ENCODE measurements at places on chromosomes 16 and 17. TPM values are rescaled to one million over a fixed set of nuclear protein-coding genes. Genes with fewer than 3 reads are reported as not detected.
A peak's percentile ranks its signal among the peaks of the same experiment; 100 is the strongest.

Gene TMEM235
- total RNA-seq, result not detected

Gene ATP6V0C
- 112 TPM for total RNA-seq

Gene CEMP1
- not detected for total RNA-seq

Gene TBC1D3G
- total RNA-seq, result not detected

- H3K4me1 ChIP-seq, result no peaks in the 10 kb centered on the region
- no peak overlapping the region for H3K4me3 ChIP-seq
- peaks cover 1% of the 10 kb centered on the region for H3K27me3 ChIP-seq
- no peak overlapping the region for H3K27ac ChIP-seq
- DNase-seq, result no peak
- H3K36me3 ChIP-seq, result no peaks in the 10 kb centered on the region
These were observed 35.4 kb upstream of the GAN start for GRCh38 chr16:81279392-81279791.

- no peak overlapping the region for H3K4me3 ChIP-seq
- H3K27ac ChIP-seq, result no peak overlapping the region
- H3K27me3 ChIP-seq, result peaks cover 3% of the 10 kb centered on the region
- no peaks in the 10 kb centered on the region for H3K36me3 ChIP-seq
- DNase-seq, result no peak
These were observed 134.6 kb downstream of the SPECC1 start for GRCh38 chr17:20143740-20144139.

DNA sequence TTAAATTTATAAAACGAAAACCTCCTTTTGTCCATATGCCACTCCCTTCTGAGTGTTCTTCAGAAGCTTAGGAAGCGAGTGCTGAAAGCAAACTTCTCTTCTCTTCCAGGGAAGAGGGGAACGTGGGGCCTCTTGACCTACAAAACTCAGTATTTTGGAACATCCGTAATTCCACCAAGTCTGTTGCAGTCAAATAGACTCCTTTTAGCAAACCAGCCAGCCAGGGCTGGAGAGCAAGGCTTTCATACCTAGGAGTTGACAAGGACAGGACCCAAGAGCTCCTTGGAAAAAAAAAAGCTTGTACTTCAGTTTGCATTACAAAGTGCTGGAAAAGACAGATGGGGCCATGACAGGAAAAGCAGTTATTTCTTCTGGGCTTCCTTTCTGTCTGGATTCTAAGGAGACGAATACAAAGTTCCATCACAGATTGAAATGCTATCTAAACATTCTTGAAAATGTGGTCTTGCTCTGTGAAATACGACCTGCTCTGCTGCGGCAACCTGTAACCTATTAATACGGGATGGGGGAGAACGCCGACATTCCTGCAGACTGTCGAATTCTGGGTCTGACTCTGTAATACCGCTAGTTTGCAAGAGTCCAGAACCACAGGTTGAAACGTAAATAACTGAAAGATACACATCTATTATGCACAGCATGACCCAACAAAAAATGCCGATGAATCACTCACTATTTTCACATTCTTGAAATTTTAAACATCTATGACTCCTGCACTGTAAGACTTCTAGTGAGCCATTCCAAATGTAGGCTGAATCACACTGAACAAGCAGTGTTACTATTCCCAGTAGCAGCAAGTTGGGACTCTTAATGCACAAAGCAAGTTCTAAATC is 20.6 kb downstream of the VPS53 start:
- peaks cover 43% of the 10 kb centered on the region for H3K36me3 ChIP-seq
- H3K27ac ChIP-seq, result no peak overlapping the region
- no peak for DNase-seq
- no peaks in the 10 kb centered on the region for H3K27me3 ChIP-seq

GRCh38 chr17:6435968-6436367 is 1.0 kb upstream of the AIPL1 start:
- H3K27ac ChIP-seq, result no peak overlapping the region
- H3K4me3 ChIP-seq, result no peak overlapping the region
- H3K4me1 ChIP-seq, result no peaks in the 10 kb centered on the region
- DNase-seq, result peak; percentile 69

- H3K27me3 ChIP-seq, result peaks cover 1% of the 10 kb centered on the region
- peaks cover 13% of the 10 kb centered on the region for H3K36me3 ChIP-seq
- peaks cover 33% of the 10 kb centered on the region for H3K4me1 ChIP-seq
- DNase-seq, result no peak
- no peak overlapping the region for H3K27ac ChIP-seq
These were observed 14.2 kb upstream of the ADCY7 start for GRCh38 chr16:50252082-50252611.

- H3K4me1 ChIP-seq, result no peaks in the 10 kb centered on the region
- H3K27ac ChIP-seq, result no peak overlapping the region
- no peaks in the 10 kb centered on the region for H3K27me3 ChIP-seq
- DNase-seq, result no peak
- no peak overlapping the region for H3K4me3 ChIP-seq
These were observed 14.7 kb downstream of the CA7 start for GRCh38 chr16:66858740-66859396.

DNA sequence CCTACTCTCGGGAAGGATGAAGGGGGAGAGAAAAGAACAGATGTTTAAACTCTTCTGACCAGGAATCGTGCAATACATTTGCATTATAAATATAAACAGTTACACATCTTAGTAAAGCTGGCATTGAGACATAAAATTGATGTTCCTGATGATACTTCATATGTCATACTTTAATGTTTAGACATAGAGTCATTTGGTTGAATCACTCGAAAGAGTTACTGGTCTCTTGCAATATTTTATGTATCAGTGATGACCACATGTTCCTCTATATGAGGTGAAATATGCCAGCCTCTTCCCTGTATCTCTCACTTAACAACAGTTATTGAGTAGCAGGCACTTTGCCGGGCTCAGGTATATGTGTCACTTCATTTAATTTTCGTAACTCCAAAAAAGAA is 49.7 kb upstream of the PMFBP1 start:
- H3K27ac ChIP-seq, result no peak overlapping the region
- no peaks in the 10 kb centered on the region for H3K4me1 ChIP-seq
- H3K27me3 ChIP-seq, result peaks cover 2% of the 10 kb centered on the region
- H3K4me3 ChIP-seq, result no peak overlapping the region
- no peaks in the 10 kb centered on the region for H3K36me3 ChIP-seq

- no peak for DNase-seq
- H3K36me3 ChIP-seq, result no peaks in the 10 kb centered on the region
- no peak overlapping the region for H3K4me3 ChIP-seq
- no peaks in the 10 kb centered on the region for H3K4me1 ChIP-seq
- peaks cover 20% of the 10 kb centered on the region for H3K27me3 ChIP-seq
These were observed 1.1 kb downstream of the G6PC1 start for GRCh38 chr17:42901535-42902229.

Gene KRTAP3-1
- not detected for total RNA-seq

Gene ABCA6
- total RNA-seq, result 0.13 TPM

- H3K4me3 ChIP-seq, result no peak overlapping the region
- no peak overlapping the region for H3K27ac ChIP-seq
- peaks cover 32% of the 10 kb centered on the region for H3K4me1 ChIP-seq
- peaks cover 5% of the 10 kb centered on the region for H3K36me3 ChIP-seq
- DNase-seq, result no peak
These were observed 3.9 kb downstream of the GAN start for GRCh38 chr16:81318711-81319110.

DNA sequence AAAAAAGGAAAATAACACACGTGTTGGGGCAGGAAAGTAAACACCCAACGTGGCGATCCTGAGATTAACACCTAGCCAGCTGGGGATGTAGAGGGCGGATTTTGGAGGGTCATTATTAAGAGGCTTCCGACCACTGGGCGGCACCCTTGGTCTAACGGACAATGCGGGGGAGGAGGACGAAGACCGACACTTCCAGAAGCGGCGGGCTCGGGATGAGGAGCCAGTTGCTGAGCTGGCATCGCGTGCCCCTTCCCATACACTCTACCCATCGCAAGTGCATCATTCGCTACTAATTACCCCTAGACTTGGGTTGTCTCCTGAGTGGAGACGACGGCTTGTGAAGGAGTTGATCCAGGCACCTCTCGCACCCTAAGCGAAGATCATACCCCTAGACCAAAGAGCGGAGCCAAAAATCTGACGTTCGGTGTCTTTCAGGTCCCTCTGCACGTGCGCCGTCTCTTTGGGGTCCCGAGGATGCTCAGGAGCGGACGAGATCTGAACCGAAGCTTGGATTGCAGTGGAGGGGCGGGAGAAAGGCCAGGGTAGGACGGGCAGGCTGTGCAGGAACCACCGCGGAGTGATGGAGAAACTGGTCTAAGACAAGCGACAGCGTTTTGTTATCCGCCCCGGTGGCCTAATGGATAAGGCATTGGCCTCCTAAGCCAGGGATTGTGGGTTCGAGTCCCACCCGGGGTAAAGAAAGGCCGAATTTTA is 17.6 kb downstream of the ZNF213 start:
- peak overlapping the region; percentile 71 for H3K27ac ChIP-seq
- H3K36me3 ChIP-seq, result peaks cover 11% of the 10 kb centered on the region
- DNase-seq, result peak; percentile 86
- peaks cover 26% of the 10 kb centered on the region for H3K27me3 ChIP-seq
- H3K4me3 ChIP-seq, result peak overlapping the region; percentile 68

Gene SLC22A31
- total RNA-seq, result 0.53 TPM

- H3K36me3 ChIP-seq, result no peaks in the 10 kb centered on the region
- no peak for DNase-seq
- H3K27ac ChIP-seq, result no peak overlapping the region
- H3K27me3 ChIP-seq, result no peaks in the 10 kb centered on the region
These were observed 114.5 kb upstream of the GOT2 start for GRCh38 chr16:58848662-58849002.

DNA sequence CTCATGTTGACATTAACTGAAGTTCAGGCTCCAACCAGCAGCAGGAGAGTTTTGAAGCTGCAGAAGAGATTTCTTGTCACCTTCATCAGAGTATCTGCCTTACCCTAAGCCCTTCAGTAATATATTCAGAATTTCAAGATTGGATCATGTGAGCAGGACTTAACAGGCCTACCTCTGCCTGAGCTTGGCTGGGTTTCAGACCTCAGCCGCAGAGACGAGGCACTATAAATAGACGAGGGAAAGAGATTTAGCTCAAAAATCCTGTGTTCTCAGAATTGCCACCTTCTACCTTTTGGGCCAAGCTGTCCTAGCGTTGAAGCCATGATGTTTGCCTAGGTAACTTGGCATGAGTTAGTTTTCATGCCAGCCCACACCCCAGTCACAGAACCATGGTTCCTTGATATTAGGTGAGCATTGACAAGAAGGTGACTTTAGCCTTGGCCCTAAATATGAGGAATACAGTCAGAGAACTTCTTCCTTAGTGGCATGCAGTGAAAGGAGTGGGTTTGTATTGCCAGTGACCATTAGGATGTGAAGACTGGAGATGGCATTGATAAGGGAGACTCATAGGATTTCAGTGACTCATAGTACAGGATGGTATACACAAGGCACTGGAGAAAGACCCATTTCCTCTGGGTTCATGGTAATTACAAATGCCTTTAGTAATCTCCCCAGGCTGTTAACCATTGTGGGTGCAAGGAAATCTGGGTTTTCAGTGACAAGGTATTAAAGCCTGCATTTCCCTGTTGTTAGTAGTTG is 224.3 kb downstream of the MSI2 start:
- H3K27me3 ChIP-seq, result no peaks in the 10 kb centered on the region
- no peak for DNase-seq
- H3K4me3 ChIP-seq, result no peak overlapping the region
- H3K36me3 ChIP-seq, result peaks cover 5% of the 10 kb centered on the region
- no peak overlapping the region for H3K27ac ChIP-seq

- peaks cover 62% of the 10 kb centered on the region for H3K4me1 ChIP-seq
- peak; percentile 62 for DNase-seq
- H3K27me3 ChIP-seq, result no peaks in the 10 kb centered on the region
- peak overlapping the region; percentile 8 for H3K4me3 ChIP-seq
- peak overlapping the region; percentile 82 for H3K27ac ChIP-seq
These were observed 63.4 kb downstream of the KLHDC4 start for GRCh38 chr16:87702325-87702811.

DNA sequence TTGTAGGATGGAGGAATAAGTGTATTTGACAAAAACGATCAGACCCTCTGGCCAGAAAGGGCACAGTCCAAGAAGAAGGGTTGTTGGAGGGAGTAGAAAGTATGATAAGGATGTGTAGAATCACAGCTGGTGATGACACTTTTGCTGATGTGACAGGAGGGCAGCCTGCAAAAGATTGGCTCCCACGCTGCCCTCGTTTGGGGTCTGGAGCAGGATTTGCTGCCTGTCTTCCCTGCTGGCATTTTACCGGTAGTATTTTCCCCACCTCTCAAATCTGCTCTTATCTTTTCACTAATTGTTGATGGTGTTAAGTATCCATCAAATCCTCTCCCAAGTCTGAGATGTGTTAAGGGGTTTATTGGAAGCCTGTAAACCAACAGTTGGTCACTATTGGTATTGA is 208.8 kb downstream of the CCDC182 start:
- no peak overlapping the region for H3K4me3 ChIP-seq
- no peaks in the 10 kb centered on the region for H3K27me3 ChIP-seq
- H3K36me3 ChIP-seq, result no peaks in the 10 kb centered on the region
- no peak overlapping the region for H3K27ac ChIP-seq
- DNase-seq, result no peak
- H3K4me1 ChIP-seq, result peaks cover 18% of the 10 kb centered on the region

DNA sequence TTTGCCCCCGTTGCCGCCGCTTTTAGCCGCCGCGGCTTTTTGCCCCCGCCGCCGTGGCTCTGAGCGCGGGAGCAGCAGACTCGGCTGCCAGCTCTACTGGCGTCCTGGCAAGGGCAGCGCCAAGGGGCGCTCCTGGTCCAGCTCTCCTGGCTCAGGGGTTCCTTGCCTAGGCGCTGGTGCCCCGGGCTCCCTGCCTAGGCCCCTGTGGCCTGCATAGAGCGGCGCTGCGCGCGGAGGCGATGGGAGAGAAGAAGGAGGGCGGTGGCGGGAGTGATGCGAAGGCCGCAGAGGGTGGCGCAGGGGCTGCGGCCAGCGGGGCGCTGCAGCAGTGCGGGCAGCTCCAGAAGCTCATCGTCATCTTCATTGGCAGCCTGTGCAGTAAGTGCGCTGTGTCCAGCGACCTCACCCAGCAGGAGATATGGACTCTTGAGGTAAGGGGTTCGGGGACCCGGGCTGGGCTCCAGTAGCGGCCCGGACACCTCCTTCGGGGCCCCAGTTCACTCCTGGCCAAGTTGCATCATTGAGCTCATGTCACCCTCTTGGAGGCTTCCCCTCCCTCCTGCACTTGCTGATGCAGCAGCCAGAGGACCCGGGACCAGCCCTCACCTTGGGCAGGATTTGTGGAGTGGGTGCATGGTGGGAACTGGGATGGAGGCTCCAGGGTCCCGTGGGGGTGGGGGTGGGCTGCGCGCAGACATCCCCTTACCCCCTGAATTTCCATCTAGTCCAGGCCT is 1344.4 kb downstream of the TP53TG3F start:
- H3K27me3 ChIP-seq, result no peaks in the 10 kb centered on the region
- H3K27ac ChIP-seq, result no peak overlapping the region
- H3K4me3 ChIP-seq, result no peak overlapping the region
- H3K36me3 ChIP-seq, result no peaks in the 10 kb centered on the region

GRCh38 chr17:58096892-58097291 is 13.7 kb downstream of the DYNLL2 start:
- no peak for DNase-seq
- peaks cover 8% of the 10 kb centered on the region for H3K4me1 ChIP-seq
- H3K36me3 ChIP-seq, result peaks cover 28% of the 10 kb centered on the region
- H3K27ac ChIP-seq, result no peak overlapping the region
- H3K4me3 ChIP-seq, result no peak overlapping the region
- H3K27me3 ChIP-seq, result no peaks in the 10 kb centered on the region

- no peak overlapping the region for H3K4me3 ChIP-seq
These were observed 67.9 kb downstream of the N4BP1 start for GRCh38 chr16:48542020-48542473.

GRCh38 chr16:1035066-1035415 is 37.5 kb upstream of the SSTR5 start:
- no peaks in the 10 kb centered on the region for H3K4me1 ChIP-seq
- DNase-seq, result no peak
- H3K4me3 ChIP-seq, result no peak overlapping the region
- no peak overlapping the region for H3K27ac ChIP-seq
